ENCODE measurements at places on chromosomes 7 and 10.

DNA sequence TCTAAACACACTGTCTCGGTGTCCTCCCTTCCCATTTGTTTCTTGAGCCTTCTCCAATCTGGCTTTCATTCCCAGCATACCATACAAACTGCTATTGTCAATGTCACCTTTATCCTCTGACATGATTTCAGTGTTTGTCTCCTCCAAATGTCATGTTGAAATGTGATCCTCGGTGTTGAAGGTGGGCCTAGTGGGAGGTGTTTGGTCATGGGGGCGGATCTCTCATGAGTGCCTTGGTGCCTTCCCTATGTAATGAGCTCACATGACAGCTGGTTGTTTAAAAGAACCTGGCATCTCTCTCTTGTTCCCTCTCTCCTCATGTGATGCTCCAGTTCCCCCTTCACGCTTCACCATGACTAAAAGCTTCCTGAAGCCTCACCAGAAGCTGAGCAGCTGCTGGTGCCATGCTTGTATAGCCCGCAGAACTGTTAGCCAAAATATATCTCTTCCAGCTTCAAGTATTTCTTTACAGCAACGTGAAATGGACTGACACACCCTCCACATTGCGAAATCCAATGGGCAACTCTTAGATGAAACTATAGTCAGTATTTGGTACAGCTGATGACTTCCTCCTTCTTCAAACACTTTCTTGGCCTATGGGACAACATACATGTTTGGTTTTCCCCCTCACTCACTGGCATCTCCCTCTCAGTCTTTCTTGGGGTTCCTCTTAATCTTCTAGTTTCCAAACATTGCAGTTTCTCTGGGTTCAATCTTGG lies 27.8 kb downstream of the RNLS start:
- no peak for DNase-seq

- DNase-seq: no peak
Observed at GRCh38 chr7:75743455-75743859, 4.7 kb upstream of the HIP1 start.

- DNase-seq: no peak
Observed at GRCh38 chr10:125030567-125031197, 88.8 kb downstream of the ZRANB1 start.

GRCh38 chr10:10930979-10931743 lies 86.5 kb upstream of the CELF2 start:
- no peak for DNase-seq

- no peak for DNase-seq
Observed at GRCh38 chr10:75597773-75598440, 166.5 kb downstream of the LRMDA start.

DNA sequence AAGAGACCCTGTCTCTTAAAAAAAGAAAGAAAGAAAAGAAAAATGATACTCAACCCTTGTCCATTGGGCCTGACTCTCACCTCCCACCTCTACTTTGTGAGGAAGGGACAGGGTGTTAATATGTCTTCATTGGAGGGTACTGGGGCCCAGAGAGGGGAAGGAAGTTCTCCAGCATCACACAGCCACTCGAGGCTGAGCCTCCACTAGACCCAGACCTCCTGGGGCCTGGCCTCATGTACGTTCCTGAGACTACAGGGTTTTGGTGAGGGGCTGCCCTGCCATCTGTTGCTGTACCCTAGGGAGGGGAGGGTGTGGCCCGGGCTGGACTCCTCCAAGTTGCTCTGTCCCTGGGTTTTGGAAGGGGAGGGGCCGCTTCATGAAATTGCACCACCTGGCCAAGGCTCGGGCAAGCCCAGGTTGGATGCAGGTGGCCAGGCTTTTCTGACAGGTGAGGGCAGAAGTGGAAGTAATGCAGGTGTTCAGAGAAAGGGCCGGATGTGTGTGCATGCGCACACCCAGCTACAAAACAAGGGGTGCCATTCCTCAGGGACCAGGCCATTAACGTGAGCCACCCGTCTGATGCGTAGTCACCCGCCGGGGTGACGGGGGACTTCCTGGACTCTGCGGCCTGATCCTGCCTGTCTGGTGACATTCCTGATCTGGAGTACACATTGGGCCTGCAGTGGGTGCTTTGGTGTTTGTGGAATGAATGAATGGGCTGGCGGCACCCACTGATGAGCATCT lies 21.7 kb downstream of the GTF2IRD1 start:
- no peak for DNase-seq
